Activated T-cell treated with anti-CD3 and anti-CD28 coated beads for 24 hours (primary cell): ENCODE measurements at places on chromosomes 2 and 18.

GRCh38 chr18:25467226-25467987, 115.4 kb upstream of the ZNF521 start:
- no peak for DNase-seq

DNA sequence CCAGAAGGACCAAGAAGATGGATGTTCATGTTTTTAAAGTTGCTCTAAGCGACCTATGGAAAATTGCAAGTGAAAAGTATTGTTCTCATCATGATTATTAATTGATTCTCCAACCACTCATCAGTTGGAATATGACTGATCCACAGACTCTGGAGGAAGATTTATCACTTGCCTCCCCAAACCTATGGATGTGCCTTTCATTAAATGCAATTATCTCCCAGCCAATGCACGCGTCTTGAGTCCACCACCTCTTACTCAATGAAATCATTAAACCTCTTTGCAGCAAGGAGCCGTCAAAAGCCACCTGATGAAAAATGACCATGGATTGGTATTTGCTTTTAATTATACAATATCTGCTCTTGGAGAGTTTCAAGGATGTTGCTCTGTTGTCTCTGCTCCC, 165.6 kb downstream of the LRRTM1 start:
- DNase-seq: no peak

GRCh38 chr2:231469583-231469950, 5.3 kb upstream of the NCL start:
- no peak for DNase-seq

GRCh38 chr2:219916281-219916680, 288.9 kb downstream of the SLC4A3 start:
- no peak for DNase-seq

DNA sequence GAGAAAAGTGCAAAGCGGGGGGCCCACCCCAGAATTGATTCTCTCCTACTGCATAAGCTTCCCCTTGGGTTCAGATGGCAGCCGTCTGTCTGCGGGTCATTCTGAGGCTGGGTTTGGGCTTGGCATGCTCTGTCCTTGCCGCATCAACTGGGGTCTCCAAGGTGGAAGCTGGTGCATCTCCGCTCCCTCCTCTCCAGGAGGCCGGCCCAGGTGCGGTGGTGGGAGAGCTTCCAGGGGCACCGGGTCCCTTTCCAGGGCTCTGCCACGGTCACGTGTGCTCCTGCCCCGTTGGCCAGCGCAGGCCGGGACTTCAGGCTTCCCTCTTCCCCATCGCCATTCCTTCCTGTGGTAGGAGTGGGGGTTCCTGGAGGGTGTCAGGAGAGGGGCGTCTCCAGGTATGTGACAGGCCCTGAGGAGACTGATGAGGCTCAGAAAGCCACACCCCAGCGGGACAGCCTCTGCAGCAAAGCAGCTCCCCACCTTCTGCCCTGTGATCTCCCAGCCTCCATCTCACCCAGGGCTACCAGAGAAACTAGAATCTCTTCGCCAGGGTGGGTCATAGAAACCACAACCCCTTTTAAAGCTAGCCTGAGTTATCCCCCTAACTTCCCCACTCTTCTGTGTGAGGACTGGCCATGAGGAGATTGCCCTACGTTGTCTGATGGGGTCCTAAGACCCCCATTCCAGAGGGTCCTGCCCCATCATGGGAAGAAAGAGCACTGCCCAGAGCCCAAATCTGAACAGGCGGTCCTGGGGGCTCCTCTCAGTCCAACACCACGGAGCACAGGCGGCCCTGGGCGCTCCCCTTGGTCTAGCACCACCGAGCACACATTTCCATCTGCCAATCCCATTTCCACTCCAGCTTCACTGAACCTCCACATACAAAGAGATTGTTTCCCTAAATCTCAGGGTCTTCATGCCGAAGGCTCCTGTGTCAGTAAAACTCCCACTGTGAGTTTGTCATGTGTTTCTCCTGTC, 76.6 kb downstream of the SLC66A2 start:
- no peak for DNase-seq

GRCh38 chr2:20478961-20479360, 32.1 kb downstream of the RHOB start:
- no peak for DNase-seq

- no peak for DNase-seq
These were observed 39.6 kb downstream of the RAB3GAP1 start for GRCh38 chr2:135091681-135092080.

GRCh38 chr2:138565230-138565598, 63.6 kb downstream of the SPOPL start:
- no peak for DNase-seq

GRCh38 chr18:25186871-25187270, 165.1 kb downstream of the ZNF521 start:
- DNase-seq: no peak

DNA sequence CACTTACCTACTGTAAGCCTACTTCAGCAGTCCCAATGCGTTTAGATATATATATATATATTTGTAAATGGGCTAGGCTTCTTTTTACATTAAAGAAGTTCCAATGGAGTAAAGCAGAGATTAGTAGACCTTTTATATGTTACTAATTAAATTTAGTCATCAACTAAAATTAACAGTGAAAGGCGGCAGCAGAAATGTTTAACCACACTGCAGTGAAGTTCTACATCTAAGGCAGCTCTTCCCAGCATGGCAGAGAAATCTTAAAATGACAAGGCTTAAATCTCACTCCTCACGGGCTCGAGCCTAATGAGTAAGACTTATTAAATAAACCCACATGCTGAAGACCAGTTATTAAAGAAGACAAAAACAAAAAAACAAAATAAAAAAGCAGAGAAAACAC, 19.1 kb upstream of the KANSL1L start:
- no peak for DNase-seq

GRCh38 chr2:30686000-30686399, 121.2 kb downstream of the CAPN13 start:
- DNase-seq: no peak

- no peak for DNase-seq
These were observed 290.9 kb downstream of the LPIN1 start for GRCh38 chr2:12037301-12037700.
